PC-3 (cell line): ENCODE measurements at places on chromosomes 7 and 10. TPM values are rescaled to one million over a fixed set of nuclear protein-coding genes. Genes with fewer than 3 reads are reported as not detected.

PRSS2 gene
- total RNA-seq: 0.40 TPM in 1 of 2 replicates, not detected in the other

ZNF503 gene
- total RNA-seq: 42.3 and 72.1 TPM in 2 replicates

WIPF3 gene
- total RNA-seq: 3.3 and 3.4 TPM in 2 replicates

SLC18A2 gene
- total RNA-seq: not detected in 2 replicates

HOXA1 gene
- total RNA-seq: 1.4 and 2.0 TPM in 2 replicates
